ENCODE measurements at places on chromosomes 16 and 17. TPM values are rescaled to one million over a fixed set of nuclear protein-coding genes. Genes with fewer than 3 reads are reported as not detected.

The ENKD1 gene
- total RNA-seq: 23.3 TPM

The NPTX1 gene
- 1.6 TPM for total RNA-seq

The KRTAP2-2 gene
- total RNA-seq: not detected

The PIEZO1 gene
- total RNA-seq: 17.8 TPM

The PRSS21 gene
- total RNA-seq: not detected

The ABI3 gene
- total RNA-seq: 1.0 TPM

The SLC9A5 gene
- total RNA-seq: 4.4 TPM

The SLC5A11 gene
- total RNA-seq: not detected

The IRX5 gene
- total RNA-seq: 12.7 TPM

The VMO1 gene
- total RNA-seq: 1.0 TPM

DNA sequence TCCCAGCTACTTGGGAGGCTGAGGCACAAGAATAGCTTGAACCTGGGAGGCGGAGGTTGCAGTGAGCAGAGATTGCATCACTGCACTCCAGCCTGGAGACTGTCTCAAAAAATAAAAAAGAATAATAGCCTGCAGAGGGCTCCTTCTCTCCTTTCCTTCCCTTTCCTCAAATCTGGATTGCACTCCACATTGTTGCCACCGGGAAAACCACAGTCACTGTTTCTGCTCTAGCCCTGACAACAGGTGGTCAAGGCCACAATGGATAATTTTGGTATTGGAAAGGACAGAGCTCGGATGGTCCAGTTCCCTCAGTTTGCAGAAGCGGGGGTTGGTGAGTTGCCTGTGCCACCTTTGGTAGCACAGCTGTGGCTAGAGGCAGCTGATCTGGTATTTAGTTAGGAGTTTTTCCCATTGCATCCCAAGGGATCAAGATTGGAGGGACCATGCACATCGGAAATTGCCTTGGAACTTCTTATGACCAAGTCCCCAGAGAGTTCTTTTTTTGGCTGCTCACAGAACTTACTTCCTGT is 44.7 kb upstream of the PRSS54 start:
- no peak overlapping the region for H3K27ac ChIP-seq
- peaks cover 8% of the 10 kb centered on the region for H3K4me1 ChIP-seq
- H3K4me3 ChIP-seq: no peak overlapping the region
- no peaks in the 10 kb centered on the region for H3K27me3 ChIP-seq
- DNase-seq: no peak

- H3K27ac ChIP-seq: peak overlapping the region; percentile 54
- H3K27me3 ChIP-seq: no peaks in the 10 kb centered on the region
- peaks cover 46% of the 10 kb centered on the region for H3K4me1 ChIP-seq
- DNase-seq: no peak
- H3K4me3 ChIP-seq: no peak overlapping the region
Measured at GRCh38 chr17:15512071-15512709, 44.8 kb upstream of the CDRT4 start.

DNA sequence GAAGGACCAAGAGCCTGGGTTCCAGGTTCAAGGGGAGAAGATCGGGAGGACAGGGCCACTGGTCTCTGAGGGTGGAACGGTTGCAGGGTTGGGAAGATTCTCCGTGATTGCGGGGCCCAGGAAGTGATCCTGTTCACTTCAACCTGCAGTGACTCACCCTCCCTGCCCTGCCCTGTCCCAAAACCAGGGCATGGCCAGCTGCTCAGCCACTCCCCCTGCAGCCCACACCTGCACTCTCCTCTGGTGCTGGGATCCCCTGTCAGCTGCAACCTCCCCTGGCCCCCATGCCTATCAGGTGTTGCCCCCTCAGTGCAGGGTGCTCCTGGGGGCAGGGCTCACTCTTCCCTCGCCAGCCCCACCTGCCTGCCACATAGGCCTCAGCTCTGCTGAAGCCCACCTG is 1.1 kb downstream of the RUNDC3A start:
- H3K36me3 ChIP-seq: no peaks in the 10 kb centered on the region
- peaks cover 57% of the 10 kb centered on the region for H3K27me3 ChIP-seq
- no peak overlapping the region for H3K27ac ChIP-seq

- peak overlapping the region; percentile 88 for H3K4me3 ChIP-seq
- peaks cover 13% of the 10 kb centered on the region for H3K36me3 ChIP-seq
- H3K27me3 ChIP-seq: peaks cover 100% of the 10 kb centered on the region
- H3K4me1 ChIP-seq: peaks cover 24% of the 10 kb centered on the region
- peak overlapping the region; percentile 86 for H3K27ac ChIP-seq
Measured at GRCh38 chr17:48613862-48614694, 1.0 kb downstream of the HOXB8 start.

- peaks cover 5% of the 10 kb centered on the region for H3K4me1 ChIP-seq
- DNase-seq: no peak
- H3K36me3 ChIP-seq: peaks cover 11% of the 10 kb centered on the region
- no peak overlapping the region for H3K27ac ChIP-seq
- H3K4me3 ChIP-seq: no peak overlapping the region
Measured at GRCh38 chr16:78916928-78917545, 683.5 kb downstream of the MAF start.

DNA sequence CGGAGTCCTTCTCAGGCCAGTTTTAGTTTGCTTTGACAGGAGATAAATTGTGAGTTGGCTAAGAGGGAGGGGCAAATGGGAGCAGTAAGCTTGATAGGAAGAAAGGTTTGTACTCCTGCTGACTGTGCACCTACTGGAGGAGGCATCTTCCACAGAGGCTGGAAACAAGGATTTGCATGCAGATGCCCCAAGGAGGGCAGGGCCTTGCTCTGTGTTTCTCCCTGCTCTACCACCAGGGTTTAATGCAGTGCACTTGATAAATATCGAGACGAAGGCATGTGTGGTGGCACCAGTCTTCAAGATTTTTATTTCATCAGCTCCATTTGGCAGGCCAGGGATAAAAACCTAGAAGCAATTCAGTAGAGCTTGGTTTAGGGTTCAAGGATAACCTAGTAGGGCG is 210.5 kb upstream of the C16orf82 start:
- H3K27me3 ChIP-seq: peaks cover 14% of the 10 kb centered on the region
- no peak overlapping the region for H3K4me3 ChIP-seq
- H3K27ac ChIP-seq: no peak overlapping the region

GRCh38 chr17:44115585-44116415 is 7.6 kb downstream of the HDAC5 start:
- peak overlapping the region; percentile 27 for H3K27ac ChIP-seq
- H3K4me1 ChIP-seq: peaks cover 12% of the 10 kb centered on the region
- no peaks in the 10 kb centered on the region for H3K36me3 ChIP-seq
- H3K27me3 ChIP-seq: no peaks in the 10 kb centered on the region

DNA sequence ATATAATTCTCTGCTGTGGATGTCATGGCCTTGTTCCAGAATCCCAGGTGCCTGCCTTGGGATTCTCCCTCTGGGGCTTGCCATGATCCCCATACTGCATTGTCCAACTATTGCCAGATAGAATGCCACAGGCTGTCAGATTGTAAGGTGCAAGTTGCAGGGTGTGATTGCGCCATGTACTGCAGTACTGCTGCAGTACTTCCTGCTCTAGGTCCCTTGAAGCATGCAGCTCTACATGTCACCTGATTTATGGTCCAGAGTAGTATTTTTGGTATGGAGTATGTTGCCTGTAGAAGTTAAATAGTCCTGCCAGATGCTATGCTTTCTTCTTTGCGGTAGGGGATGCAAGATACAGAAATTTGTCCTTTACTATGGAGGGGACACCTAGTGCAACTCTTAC is 7.0 kb upstream of the SLFN5 start:
- no peaks in the 10 kb centered on the region for H3K36me3 ChIP-seq
- no peak overlapping the region for H3K4me3 ChIP-seq
- peaks cover 32% of the 10 kb centered on the region for H3K27me3 ChIP-seq

DNA sequence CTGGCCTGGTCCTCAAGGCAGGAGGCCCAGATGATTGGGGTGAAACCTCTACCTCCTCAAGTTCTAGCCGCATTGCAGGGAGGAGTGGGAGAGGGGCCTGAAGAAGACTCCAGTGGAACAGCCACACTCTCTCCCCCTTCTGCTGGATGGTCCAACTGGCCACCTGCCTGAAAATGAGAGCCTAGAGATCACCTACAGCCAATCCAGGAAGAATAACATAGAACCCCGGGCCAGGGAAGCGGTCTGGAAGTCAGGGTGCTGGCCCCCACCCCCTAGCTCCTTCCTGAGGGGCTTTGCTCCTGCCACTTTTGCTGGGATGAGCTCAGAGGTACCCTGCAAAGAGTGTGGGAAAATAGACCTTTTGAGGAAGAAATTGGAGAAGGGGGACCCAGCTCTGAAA is 1.8 kb downstream of the SLC6A2 start:
- H3K4me3 ChIP-seq: no peak overlapping the region
- DNase-seq: no peak
- no peaks in the 10 kb centered on the region for H3K36me3 ChIP-seq
- no peaks in the 10 kb centered on the region for H3K4me1 ChIP-seq

DNA sequence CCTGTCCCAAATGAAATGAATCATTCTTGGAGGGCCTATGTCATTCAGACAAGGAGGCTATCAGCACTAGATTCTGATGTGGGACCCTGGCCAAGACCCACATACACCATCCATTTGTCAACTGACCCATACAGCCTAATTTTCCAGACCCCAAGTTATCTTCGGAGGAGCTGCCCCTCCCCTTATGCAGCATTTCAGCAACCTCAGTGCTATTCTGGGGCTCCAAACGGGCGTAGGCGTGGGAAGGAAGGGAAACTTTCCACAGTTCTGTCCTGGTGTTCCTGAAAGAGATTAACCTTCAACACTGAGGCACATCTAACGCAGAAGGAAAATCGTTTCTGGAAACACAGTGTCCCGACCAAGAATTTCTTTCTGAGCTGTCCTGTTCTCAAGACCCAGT is 86.7 kb downstream of the MYH11 start:
- H3K4me3 ChIP-seq: no peak overlapping the region
- H3K4me1 ChIP-seq: peaks cover 7% of the 10 kb centered on the region
- no peak overlapping the region for H3K27ac ChIP-seq
- no peaks in the 10 kb centered on the region for H3K36me3 ChIP-seq

GRCh38 chr17:50033316-50033715 is 22.6 kb upstream of the ITGA3 start:
- no peak overlapping the region for H3K27ac ChIP-seq
- H3K4me3 ChIP-seq: no peak overlapping the region
- H3K27me3 ChIP-seq: peaks cover 10% of the 10 kb centered on the region
- peaks cover 3% of the 10 kb centered on the region for H3K4me1 ChIP-seq
- no peaks in the 10 kb centered on the region for H3K36me3 ChIP-seq
- DNase-seq: no peak

DNA sequence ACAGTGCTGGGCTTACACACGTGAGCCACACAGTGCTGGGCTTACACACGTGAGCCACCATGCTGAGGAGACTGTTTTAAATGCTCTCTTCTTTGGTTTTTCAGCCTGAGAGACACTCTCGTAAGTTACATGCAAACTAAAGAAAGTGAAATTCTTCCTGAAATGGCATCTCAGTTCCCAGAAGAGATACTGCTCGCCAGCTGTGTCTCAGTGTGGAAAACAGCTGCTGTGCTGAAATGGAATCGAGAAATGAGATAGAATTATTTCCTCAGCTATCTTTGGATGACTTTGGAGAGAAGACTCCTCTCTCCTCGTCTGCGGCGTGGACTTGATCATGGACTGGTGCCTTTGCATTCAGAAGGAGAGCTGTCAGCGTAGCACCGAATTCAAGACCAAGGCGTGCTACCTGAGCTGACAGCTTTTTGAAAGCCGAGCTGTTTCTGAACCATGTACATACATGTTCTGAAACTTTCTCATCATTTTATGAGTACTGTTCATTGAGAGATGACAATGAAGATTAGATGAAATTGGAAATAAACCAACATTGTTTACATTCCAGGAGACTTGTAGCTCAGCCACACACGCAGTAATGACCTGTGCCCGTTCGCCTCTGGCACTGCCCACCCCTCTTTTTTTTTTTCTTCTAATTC is 21.6 kb upstream of the ENDOV start:
- DNase-seq: no peak
- no peaks in the 10 kb centered on the region for H3K27me3 ChIP-seq

DNA sequence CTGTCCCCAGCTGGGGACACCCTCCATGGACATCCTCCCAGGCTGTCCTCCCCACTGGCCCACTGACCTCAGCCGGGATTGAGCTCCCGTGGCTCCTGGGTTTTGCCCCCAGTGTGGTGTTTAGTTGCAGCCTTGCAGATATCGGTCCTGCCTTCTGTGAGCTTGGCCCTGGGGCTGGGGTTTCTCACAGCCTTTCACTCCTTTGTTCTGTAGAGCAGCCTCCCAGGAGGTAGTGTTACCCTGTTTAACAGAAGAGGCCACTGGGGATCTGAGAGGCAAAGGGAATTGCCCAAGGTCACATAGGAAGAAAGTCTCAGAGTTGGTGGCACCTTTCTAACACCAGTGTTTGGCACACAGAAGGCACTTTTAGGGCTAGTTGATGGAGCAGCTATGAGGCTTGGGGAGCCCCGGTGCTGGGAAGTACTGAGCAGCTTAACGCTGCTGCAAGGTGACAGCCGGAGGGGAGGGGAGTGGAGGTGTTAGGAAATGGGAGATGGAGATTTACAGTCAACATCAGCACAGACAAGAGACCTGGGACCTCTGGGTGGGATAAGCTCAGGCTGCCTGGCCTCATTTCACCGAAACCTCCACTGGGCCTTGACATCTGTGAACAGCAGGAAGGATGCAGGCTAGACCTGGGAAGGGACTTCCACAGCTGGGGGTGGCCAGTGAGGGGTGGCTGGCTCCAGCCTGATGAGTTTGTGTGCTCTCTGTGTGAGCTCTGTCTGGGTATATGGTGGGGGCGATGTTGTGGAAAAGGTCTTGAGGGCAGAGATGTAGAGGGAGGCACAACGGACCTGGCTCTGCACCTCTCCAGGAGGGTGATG is 26.1 kb downstream of the CACNA1G start:
- no peak for DNase-seq
- H3K27ac ChIP-seq: no peak overlapping the region
- peaks cover 2% of the 10 kb centered on the region for H3K27me3 ChIP-seq
- peaks cover 27% of the 10 kb centered on the region for H3K4me1 ChIP-seq

- H3K36me3 ChIP-seq: no peaks in the 10 kb centered on the region
- H3K4me3 ChIP-seq: no peak overlapping the region
- H3K4me1 ChIP-seq: peaks cover 3% of the 10 kb centered on the region
- H3K27me3 ChIP-seq: peaks cover 2% of the 10 kb centered on the region
- DNase-seq: no peak
Measured at GRCh38 chr16:9800186-9800738, 382.0 kb downstream of the GRIN2A start.

GRCh38 chr17:41521574-41522261 is 3.0 kb upstream of the KRT15 start:
- peaks cover 31% of the 10 kb centered on the region for H3K27me3 ChIP-seq
- no peak overlapping the region for H3K27ac ChIP-seq
- H3K36me3 ChIP-seq: no peaks in the 10 kb centered on the region
- H3K4me3 ChIP-seq: no peak overlapping the region

GRCh38 chr16:86051368-86052114 is 152.6 kb downstream of the IRF8 start:
- H3K36me3 ChIP-seq: no peaks in the 10 kb centered on the region
- H3K27me3 ChIP-seq: peaks cover 25% of the 10 kb centered on the region
- H3K27ac ChIP-seq: no peak overlapping the region
- peaks cover 19% of the 10 kb centered on the region for H3K4me1 ChIP-seq

- no peaks in the 10 kb centered on the region for H3K27me3 ChIP-seq
- peaks cover 14% of the 10 kb centered on the region for H3K4me1 ChIP-seq
- H3K36me3 ChIP-seq: no peaks in the 10 kb centered on the region
- H3K27ac ChIP-seq: peak overlapping the region; percentile 5
- no peak overlapping the region for H3K4me3 ChIP-seq
- no peak for DNase-seq
Measured at GRCh38 chr16:63415014-63415413, 1378.8 kb upstream of the CDH8 start.
